ENCODE measurements at places on chromosomes 7 and 10.

GRCh38 chr10:47079204-47079580, 168.0 kb downstream of the PTPN20 start:
- peak; percentile 81 for DNase-seq

- DNase-seq: no peak
Observed at GRCh38 chr7:122040147-122040546, 103.9 kb downstream of the AASS start.

- no peak for DNase-seq
Observed at GRCh38 chr10:69649786-69650550, 19.9 kb downstream of the FAM241B start.

DNA sequence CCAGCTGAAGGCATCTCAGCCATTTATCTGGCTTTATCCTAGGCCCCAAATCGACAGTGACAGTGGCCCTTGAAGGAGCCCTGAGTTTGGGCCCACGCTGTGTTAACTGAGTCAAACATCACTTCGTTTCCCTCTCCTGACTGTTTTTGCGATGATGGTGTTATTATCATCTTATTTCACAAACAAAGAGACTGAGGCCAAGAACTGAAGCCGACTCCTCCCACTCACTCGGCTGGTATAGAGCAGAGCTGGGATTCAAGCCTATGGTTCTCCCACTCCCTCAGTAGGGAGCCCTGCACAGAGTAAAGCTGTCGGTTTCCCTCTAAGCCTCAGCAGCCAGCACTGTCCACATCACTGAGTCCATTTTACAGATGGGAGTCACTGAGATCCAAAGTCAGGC, 141.0 kb downstream of the CDH23 start:
- no peak for DNase-seq

DNA sequence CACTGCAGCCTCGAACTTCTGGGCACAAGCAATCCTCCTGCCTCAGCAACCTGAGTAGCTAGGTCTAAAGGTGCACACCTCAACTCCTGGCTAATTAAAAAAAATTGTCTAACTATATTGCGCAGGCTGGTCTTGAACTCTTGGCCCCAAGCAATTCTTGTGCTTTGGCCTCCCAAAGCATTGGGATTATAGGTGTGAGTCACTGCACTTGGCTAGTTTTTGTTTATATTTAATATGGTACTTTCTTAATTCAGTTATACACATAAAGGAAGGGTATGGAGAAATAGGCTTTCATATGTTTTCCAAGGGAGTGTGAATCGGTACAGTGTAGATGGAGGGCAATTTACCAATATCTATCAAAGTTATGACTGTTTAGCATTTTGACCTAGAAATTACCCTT, 20.4 kb downstream of the NPVF start:
- DNase-seq: no peak

GRCh38 chr7:19107356-19108146, 9.9 kb downstream of the TWIST1 start:
- DNase-seq: peak; percentile 79

Data from MV-4-11 (cell line).